Stimulated activated memory B cell treated with anti-CD40 and anti-IgM and Interleukin-4, amounts not matched to agents 10 μg/mL and 1 μg/mL and 100 μg/mL, for 72 hours (primary cell): ENCODE measurements at places on chromosomes 3 and 15.
A peak's percentile ranks its signal among the peaks of the same experiment; 100 is the strongest.

- peak; percentile 74 for ATAC-seq
Observed at GRCh38 chr15:41557673-41558399, 1.2 kb upstream of the TYRO3 start.

DNA sequence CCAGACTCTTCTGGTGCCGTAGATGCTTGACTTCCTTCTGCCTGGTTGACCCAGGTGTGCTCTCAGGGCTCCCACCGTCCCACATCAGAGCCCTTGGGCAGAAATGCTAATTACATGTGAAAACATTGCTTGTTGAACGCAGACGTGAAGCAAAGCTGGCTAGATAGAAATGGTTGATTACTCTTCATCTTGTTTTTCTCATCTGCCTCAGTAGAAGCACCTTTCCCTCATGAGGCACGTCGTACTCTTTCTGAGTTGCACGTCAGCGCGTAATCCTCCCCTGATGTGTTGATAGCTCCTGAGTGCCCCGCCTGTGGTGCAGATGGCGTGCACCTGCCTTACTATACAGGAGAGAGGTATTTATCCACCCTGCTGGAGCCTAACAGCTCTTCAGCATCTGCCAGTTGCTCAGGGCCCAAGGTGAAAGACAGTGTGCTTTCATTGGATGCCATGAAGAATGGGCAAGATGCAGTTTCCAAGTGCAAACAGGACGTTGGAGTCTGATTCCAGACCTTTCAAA lies 18.1 kb downstream of the MAP6D1 start:
- ATAC-seq, result no peak

GRCh38 chr3:30613133-30613825 lies 6.9 kb downstream of the TGFBR2 start:
- no peak for ATAC-seq

- no peak for ATAC-seq
Observed at GRCh38 chr3:149199474-149199873, 22.2 kb downstream of the CP start.

- ATAC-seq, result no peak
Observed at GRCh38 chr15:100113351-100114080, 228.3 kb downstream of the ADAMTS17 start.
